ENCODE measurements at places on chromosomes 3 and 15.

DNA sequence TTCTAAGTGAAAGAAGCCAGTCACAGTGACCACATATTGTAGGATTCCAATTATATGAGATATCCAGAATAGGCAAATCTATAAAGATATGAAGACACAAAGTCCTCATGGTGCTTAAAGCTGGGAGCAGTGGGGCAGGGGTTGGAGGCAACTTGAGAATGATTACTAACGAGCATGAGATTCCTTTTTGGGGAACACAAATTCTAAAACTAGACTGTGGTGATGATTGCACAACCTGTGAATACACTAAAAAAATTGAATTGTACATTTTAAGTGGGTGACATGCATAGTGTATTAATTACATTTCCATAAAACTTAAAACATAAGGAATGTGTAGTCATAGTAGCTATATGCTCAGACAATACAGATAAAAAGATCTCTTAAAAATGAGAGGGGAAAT, 103.2 kb downstream of the DPH6 start:
- no peak for DNase-seq

DNA sequence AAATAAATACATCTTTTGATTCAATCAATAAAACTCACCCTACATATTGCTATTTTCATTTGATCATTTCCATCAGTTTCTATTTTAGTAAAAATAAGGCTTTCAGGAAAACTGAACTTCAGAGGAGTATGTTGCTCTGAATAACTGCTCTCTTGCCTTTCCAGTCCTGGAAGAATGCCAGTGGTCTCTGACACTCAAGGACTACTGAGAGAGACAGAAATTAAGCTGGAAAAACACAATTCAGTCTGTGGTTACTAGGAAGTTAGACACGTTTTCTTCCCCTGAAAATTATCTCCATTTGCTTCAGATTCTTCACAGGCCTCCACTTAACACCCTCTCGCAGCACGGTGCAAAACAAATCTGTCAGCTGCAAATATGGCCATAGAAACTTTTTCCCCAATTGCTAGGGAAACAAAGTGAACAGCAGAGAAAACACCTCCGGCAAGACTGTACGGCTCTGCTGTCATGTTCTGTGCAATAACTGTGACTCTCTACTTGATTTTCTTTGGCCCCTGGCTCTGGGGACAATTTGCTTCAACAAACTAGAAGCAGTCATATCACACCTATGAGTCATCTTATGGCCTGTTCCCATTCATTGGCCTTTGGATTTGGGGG, 353.0 kb downstream of the MAGI1 start:
- DNase-seq, result no peak

DNA sequence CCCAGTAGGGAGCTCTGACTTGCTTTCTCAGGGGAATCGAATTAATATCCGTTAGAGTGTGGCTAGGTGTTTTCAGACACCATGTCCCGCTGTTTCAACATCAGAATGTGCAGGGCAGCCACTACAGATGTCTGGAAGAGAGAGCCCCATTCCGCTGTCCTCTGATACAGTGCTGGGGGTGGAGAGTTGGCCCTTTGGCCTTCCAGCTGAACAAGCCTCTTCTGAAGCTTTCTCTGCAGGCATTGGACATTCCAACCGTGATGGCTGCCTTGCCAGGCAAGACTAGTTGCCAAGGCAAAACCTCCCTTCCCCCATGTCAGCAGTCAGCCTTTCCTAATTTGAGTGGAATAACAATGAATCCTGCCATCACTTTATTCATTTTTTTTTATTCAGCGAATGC, 1.5 kb downstream of the FAH start:
- no peak for DNase-seq

DNA sequence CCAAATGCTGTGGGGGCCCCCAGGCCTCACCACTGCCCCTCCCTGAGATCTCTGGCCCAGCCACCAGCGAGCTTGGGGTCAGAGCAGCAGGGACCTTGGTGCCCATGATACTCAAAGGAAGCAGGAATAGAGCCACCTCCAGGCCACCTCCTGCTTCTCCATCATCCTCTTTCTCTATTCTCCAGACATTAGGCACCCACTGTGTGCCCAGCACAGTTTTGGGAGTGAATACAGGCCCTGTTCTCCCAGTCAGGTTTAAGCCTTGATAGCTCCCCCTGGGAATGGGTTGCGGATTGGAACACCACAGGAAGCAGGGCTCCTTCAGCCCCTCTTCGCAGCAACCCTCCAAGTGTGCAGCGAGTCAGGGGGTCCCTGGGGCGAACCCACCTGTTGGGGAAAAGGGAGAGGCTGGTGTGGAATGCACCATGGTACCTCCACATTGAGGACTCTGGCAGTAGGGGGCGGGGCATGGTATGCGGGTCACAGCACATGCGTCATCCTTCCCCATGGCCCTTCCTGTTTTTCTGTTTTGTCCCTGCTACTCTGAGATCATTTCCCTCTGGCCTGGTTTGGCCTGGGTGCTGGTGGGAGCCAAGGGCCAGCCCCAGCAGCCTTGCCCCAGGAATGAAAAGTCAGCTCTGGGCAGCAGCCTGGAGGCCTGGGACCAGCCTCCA, 14.2 kb upstream of the SEMA3B start:
- no peak for DNase-seq

GRCh38 chr3:33883538-33883950, 85.1 kb downstream of the PDCD6IP start:
- DNase-seq, result no peak

DNA sequence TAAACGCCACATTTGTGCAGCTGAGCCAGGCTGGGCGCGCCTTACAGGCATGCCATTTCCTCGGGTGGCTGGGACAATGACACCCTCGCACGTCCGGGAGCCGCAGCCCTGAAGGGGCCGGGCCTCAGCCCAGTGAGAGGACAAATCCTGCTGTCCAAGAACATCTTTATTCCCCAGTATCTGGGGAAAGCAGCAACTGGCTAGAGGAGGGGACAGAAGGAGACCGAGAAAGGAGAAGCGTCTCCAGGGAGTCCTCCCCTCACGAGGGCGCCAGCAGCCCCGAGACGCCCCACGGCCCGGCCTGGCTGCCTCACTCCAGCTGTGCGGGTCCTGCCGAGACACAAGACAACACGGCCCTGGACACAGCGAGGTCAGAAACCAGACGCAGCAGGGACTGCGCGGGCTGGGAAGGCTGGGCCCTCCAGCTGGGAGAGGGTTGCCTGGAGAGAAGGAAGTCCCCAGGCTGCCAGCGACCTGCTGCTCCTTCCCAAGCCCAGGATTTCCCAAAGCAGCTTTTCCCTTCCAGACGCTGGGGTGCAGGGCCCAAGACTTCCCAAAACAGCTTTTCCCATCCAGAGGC, 130.2 kb downstream of the CHSY1 start:
- DNase-seq, result no peak

- no peak for DNase-seq
Measured at GRCh38 chr3:10377148-10377725, 56.3 kb upstream of the SEC13 start.

GRCh38 chr3:59263152-59263551, 213.3 kb upstream of the CFAP20DC start:
- no peak for DNase-seq

DNA sequence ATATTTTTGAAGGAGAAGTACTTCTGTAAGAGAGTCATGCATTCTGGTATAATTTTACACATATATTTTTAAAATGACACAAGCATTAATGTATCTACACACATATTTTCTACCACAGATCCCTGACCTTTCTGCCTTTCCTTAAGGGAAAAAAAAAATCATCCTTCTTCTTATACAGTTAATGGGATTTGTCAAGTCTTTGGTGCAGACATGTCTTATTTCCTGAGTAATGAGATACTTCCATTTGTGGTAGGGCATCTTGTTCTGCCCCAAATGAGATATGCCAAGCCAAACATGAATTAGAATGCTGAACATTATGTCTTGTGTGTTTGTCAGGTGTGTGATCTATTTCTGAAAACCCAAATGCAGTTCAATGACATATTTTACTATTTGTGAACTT, 329.9 kb downstream of the RBMS3 start:
- DNase-seq, result no peak

DNA sequence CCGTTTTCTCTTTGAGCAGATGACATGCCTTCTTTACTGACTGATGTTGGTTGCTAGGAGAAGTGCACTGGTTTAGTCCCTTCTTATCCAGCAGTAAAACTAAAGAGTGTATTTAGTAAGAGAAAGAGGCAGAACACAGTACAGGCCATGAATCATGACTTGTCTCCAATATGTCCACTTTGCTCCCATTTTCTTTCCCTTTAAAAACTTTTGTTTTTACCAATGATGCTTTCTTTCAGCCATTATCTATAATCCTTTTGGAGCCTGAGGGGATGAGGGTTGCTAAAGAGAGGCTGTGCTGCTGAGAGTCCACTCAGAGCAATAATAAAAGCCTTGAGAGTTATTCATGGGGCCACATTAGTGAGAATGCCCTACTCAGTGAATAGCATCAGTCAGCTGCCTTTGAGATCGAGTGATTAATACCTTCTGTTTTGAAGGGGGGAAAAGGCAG, 12.2 kb downstream of the ROBO2 start:
- no peak for DNase-seq

DNA sequence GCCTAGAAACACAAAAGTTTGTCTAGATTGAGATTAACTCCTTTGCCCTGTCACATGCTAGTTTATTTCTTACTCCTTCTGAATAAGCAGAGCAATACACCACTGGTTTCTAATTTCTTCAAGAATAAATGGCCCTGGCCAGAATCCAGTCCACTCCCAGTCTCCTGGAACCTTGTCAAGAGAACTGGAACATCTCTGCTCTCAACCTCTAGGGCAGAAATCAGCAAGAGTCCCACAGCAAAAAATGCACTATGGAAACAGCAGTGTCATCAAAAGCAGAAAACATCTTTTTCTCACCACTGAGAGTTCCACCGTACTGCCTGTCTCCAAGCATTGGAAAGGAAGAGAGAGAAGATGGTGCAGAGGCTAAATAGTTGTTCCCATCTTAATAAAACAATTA, 35.9 kb upstream of the PPP2R3A start:
- DNase-seq, result no peak

DNA sequence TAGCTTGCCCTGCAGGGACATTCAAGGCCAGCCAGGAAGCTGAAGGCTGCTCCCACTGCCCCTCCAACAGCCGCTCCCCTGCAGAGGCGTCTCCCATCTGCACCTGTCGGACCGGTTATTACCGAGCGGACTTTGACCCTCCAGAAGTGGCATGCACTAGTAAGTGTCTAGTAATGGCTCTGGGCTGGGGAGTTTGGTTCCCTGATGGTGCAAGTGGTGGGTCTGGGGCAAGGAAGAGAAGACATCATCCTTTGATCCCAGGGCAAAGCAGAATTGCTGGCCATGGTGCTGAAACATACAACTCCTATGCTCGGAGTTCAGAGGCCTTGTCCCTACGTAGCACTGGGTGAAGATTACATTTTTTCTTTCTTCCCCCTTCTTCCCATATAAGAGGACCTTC, 311.4 kb downstream of the EPHB1 start:
- no peak for DNase-seq

DNA sequence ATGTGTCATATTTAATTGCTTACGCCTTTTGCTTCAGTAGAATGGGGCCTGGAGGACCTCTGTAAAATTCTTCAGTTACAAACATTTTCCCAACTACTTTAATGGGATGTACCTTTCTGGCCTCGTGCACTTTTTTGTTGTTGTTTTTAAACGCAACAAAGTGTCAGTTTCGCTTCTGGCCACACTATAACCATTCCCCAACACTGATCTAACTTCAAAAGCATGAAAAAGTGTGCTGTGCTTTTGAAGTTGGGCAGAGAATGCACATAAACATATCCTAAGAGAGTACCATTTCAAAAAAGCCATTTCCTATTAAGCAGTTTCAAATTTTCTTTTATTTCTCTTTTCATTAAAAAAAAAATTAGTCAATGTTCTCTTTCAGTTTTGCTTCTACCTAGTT, 435.8 kb downstream of the CNTN6 start:
- DNase-seq, result no peak

DNA sequence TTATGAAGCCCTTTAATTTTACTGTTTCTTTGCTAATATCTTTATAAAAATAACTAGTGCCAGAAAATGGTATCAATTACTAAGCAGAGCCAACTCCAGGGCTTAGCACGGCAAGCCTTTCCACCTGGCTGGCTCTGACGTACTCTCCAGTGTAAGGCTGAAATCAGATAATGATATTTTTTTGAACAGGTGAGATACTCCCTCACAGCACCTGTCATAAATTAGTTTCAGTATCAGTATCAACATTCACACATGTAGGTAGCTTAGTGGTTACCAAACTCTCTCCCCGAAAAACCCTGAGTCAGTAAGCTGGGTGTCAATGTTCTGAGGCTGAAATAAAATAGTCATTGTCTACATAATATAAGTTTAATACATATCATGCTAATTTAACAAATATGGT, 710.1 kb downstream of the SQOR start:
- no peak for DNase-seq

DNA sequence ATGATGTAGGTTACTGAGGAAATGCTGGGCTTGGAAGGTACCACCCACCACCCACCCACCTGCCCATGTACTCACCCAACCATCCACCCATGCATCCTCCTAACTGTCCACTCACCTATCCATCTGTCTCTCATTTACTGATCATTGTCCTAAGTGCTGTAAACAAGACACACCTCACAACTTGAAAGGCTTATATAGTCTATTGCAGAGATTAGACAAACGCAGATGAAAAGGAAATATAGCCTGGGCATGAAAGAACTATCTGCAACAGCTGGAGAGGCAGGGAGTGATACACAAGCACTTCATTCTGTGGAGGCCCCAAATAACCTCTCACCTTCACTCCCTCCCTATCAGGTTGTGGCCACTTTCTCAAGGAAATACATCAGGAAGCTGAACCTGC, 54.0 kb downstream of the DAPK2 start:
- DNase-seq, result no peak

- no peak for DNase-seq
Measured at GRCh38 chr3:105826778-105827634, 41.8 kb downstream of the CBLB start.

- no peak for DNase-seq
Measured at GRCh38 chr3:17384567-17385296, 357.7 kb downstream of the TBC1D5 start.

DNA sequence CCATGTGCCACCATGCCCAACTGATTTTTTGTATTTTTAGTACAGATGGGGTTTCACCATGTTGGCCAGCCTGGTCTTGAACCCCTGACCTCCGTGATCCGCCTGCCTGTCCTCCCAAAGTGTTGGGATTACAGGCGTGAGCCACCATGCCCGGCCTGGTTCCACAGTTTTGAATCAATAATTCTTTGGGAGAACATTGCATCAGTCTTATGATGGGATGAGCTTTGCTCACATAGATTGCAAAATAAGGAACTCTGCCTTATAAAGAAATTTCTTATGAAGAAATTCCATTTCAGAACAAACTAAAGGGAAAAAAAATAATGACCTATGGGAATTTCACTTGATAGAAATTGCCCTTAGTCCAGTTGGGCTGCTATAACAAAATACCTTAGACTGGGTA, 15.8 kb upstream of the TMPRSS7 start:
- DNase-seq, result no peak

All from stimulated activated CD4-positive, alpha-beta T cell treated with anti-CD3 and anti-CD28 coated beads, Interleukin-15, amount 100 ng/mL, for 48 hours (primary cell).